H1 (cell line): ENCODE measurements at places on chromosomes 13 and 19.

- no peak overlapping the region for H3K4me3 ChIP-seq
- no peaks in the 10 kb centered on the region for H3K4me1 ChIP-seq
- H3K27ac ChIP-seq: no peak overlapping the region
- no peak for DNase-seq
- H3K36me3 ChIP-seq: no peaks in the 10 kb centered on the region; the same call in 1 of the 2 replicates
Observed at GRCh38 chr13:23598369-23598768, 28.2 kb downstream of the TNFRSF19 start.

- H3K36me3 ChIP-seq: peaks cover 2% of the 10 kb centered on the region; the same call in 1 of the 2 replicates
- no peak overlapping the region; the same call in 1 of the 2 replicates for H3K27ac ChIP-seq
- no peaks in the 10 kb centered on the region for H3K27me3 ChIP-seq
- no peaks in the 10 kb centered on the region for H3K4me1 ChIP-seq
Observed at GRCh38 chr13:113817860-113818691, 45.8 kb downstream of the GAS6 start.

GRCh38 chr13:23175920-23176319 is 4.9 kb upstream of the SGCG start:
- no peaks in the 10 kb centered on the region for H3K4me1 ChIP-seq
- H3K4me3 ChIP-seq: no peak overlapping the region
- no peak for DNase-seq
- H3K36me3 ChIP-seq: no peaks in the 10 kb centered on the region

DNA sequence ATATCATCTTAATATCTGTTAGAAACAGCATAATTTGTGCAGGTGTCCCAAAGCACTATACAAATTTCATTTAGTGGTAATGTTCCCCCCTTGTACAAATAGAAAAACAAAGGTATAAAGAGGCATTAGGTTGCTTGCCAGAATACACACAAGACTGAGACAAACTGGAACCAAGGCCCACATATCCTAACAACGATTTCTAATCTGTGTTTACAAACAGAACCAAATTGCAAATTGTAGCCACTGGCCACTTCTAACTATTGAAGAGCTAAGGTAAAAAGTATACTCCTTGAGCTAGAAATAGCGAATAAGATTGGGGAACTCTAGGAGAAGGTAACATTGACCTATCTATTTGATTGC is 526.1 kb downstream of the KLF12 start:
- no peak overlapping the region for H3K27ac ChIP-seq
- peaks cover 3% of the 10 kb centered on the region; the same call in 1 of the 2 replicates for H3K4me1 ChIP-seq
- no peak for DNase-seq
- H3K36me3 ChIP-seq: no peaks in the 10 kb centered on the region
- H3K27me3 ChIP-seq: no peaks in the 10 kb centered on the region
- no peak overlapping the region for H3K4me3 ChIP-seq

DNA sequence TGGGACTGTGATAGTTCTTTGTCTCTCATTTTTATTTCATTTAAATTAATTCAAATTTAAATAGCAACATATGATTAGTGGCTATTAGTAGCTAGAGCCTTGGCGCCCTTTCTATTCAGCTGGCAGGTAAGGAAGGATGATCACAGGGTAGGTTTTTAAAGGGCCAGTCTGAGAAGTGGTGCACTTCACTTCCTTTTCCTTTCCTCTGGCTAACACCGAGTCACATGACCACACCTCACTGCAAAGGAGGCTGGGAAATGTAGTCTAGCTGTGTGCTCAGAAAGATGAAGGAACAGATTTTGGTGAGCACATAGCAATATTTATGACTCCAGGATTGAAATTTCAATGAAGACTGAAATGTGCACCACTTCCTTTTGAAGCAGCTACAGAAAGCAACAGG is 128.7 kb downstream of the TSHZ3 start:
- no peaks in the 10 kb centered on the region for H3K4me1 ChIP-seq
- DNase-seq: no peak
- no peak overlapping the region for H3K27ac ChIP-seq
- no peak overlapping the region for H3K4me3 ChIP-seq
- no peaks in the 10 kb centered on the region for H3K36me3 ChIP-seq
- H3K27me3 ChIP-seq: peaks cover 2% of the 10 kb centered on the region

GRCh38 chr13:40169476-40169875 is 497.0 kb downstream of the FOXO1 start:
- no peak overlapping the region for H3K4me3 ChIP-seq
- no peaks in the 10 kb centered on the region for H3K36me3 ChIP-seq
- no peak for DNase-seq
- no peaks in the 10 kb centered on the region for H3K4me1 ChIP-seq
- no peaks in the 10 kb centered on the region; the same call in 1 of the 2 replicates for H3K27me3 ChIP-seq
